ENCODE measurements at places on chromosomes 2 and 18.

- no peak for DNase-seq
Measured at GRCh38 chr2:156321243-156321904, 11.1 kb downstream of the NR4A2 start.

DNA sequence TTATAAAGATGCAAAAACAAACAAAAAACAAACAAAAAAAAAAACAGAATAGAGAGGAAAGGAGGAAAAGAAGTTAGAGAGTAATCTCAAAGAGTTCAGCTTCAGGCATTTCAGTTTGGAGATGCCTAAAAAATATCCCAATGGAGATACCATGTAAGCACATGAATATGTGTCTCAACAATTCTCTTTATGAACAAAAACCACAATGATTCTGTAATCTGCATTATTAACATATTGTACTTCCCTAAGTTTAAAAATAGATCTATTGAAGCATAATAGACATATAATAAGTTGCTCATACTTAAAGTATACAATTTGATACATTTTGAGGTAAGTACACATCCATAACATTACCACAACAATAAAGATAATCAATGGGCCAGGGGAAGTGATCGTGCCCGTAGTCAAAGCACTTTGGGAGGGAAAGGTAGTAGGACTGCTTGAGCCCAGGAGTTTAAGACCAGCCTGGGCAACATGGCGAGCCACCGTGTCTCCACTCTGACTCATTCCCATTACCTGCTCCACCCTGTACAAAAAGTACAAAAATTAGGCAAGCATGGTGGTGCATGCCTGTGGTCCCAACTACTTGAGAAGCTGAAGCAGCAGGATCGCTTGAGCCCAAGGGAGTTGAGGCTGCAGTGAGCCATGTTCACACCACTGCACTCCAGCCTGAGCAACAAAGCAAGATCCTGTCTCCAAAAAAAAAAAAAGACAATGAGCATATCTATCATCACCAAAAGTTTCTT lies 158.9 kb downstream of the ATAD2B start:
- no peak for DNase-seq

GRCh38 chr2:34254272-34254878 lies 655.3 kb upstream of the FAM98A start:
- DNase-seq, result no peak

GRCh38 chr2:216109962-216110614 lies 940 bp downstream of the XRCC5 start:
- no peak for DNase-seq

DNA sequence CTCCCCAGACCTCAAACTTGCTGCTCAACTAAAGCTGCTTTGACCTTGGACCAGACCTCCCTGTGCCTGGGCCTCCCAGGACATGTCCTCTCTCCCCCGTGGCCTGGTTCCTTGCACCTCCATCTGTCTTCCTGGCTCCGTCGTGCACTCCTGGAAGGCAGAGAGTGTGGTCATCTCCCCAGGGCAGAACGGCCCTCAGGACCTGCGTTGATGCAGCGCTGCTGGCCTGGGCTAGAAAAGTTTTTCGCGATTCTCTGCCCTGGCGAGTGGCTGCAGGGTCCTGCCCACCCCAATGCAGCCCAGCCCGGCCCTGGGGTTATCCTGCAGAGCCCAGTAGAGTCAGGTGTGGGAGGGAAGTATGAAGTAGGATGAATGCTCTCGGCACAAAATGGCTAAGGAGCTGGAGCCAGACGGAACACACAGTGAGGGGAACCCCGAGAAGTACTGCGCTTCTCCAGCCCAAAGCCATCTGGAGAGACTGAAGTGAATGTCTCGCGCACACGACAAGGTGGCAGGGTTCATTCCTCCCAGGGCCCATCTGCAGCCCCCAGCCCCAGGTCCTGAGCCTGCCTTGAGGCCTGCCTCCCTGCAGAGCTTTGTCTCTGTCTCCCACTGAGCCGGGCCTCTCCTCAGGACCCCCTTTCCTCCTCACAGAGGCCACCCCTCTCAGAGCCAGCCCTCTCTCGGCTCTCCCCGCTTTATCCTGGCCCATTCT lies 41.7 kb downstream of the ATOH8 start:
- no peak for DNase-seq

GRCh38 chr2:99854236-99854852 lies 288.0 kb downstream of the AFF3 start:
- no peak for DNase-seq

DNA sequence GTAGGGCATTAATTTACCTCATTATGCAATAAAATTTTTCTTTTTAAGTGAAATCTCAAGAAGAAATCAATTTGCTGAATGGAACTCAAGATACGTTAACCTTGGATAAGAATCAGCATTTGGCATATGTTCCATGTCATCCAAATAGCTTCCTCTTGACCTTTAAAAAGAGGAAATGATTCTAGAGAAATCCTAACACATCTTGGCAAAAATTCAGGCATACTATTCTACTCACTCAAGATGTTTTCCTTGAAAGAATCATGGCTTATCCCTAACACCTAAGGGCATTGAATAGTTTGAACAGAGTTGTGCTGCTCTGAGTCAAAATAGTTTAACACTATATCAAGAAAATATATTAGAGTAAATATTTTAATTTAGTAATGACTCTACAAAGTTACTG lies 678.0 kb downstream of the EPHA4 start:
- DNase-seq, result no peak

GRCh38 chr2:103010751-103011150 lies 248.9 kb downstream of the TMEM182 start:
- no peak for DNase-seq

DNA sequence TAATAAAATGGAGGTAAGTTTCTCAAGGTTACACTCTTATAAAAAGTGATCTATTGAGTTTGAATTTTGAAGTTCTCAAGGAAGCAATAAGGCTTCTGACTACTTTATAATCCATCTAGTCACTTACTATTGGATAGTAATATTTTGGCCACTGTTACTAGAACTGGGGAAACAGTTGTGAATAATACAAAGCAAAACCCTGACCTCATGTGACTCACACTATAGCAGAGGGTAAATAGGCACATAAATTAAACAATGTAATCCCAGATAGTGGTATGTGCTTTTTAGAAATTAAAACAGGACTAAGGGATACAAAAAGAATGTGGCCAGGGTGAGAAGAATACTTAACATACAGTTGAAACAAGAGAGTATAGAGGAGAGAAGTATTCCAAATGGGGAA lies 78.6 kb downstream of the CALCRL start:
- no peak for DNase-seq

GRCh38 chr2:168139852-168140251 lies 107.5 kb downstream of the STK39 start:
- no peak for DNase-seq

- no peak for DNase-seq
Measured at GRCh38 chr2:3025984-3026383, 351.6 kb downstream of the EIPR1 start.

DNA sequence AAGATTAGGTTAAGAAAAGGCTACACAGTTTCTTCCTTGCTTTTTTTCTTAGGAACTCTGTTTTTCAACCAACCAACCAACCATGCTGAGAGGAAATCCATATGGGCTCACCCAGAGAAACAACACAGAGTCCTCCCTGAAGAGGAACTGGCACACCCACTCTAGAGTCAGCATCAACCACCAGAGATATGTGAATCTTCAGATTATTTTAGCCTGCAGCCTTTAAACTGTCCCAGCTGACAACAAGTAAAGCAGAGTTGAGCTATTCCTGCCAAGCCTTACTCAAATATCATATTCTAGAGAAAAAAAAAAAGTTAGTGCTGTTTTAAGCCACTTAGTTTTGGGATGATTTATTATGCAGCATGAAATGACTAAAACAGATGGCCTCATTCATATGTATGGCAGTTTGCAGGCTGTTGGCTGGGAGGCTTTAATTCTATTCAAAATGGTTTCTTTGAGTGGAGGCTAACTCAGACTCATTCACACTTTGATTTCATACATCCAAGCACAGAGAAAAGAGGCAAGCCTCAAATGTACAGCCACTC lies 1637.7 kb upstream of the LRRTM1 start:
- no peak for DNase-seq

- DNase-seq, result no peak
Measured at GRCh38 chr2:53727921-53728320, 39.7 kb upstream of the CHAC2 start.

DNA sequence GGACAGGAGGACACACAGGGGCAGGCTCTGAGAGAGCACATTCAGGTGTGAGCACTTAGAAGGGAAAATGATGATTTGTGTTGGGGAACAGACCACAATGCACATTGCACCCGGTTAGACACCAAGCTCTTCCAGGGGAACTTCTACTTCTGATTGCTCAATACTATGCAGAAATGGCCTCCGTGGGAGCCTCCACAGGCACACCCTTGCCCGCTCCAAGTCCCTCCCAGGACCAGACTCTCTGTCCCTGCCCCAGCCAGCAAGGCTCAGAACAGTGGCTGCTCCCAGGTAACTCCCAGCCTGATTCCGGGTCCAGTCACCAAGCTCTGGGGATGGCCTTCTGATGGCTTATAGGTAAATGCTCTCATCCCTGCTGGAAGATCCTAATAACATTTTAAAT lies 56.2 kb downstream of the BCL2L11 start:
- DNase-seq, result no peak

DNA sequence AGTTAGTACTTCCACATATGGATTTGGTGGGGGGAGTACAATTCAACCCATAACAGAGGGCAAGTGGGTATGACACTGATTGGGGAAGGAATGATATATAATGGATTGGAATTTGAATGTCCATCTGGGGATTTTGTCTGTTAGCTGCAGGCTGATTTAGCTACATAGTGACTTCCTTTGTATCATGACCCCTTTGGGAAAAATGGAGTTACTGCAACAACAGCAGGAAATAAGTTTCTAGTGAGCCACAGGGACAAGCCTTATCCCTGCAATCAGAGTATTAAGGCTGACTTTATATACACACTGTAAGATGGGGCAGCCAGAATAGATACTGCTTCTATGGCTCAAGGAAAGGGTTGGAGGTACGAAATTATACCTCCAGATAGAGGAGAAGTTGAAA lies 404.4 kb upstream of the MEIS1 start:
- DNase-seq, result no peak

DNA sequence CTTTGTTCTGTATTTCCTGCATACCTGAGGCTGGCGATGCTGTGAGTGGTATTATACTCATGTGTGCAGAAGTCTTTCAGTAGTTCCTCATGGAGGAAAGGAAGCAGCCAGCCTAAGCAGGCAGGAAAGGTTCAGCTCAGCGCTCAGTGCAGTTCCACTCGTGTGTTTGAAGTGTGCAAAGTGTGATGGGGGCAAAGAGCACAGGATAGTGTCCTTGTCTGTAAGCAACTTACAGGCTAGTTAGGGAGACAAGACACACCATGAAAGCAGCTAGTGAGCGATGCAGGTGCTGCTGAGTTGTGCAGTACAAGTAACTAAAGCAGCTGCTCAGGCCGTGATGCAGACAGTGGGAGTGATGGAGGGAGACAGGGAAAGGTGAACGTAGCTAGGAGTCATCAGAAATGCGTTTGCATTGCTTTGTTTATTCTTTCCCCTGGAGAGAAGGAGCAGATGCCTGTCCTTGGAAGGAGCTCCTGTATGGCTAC lies 146.2 kb downstream of the LDLRAD4 start:
- no peak for DNase-seq

DNA sequence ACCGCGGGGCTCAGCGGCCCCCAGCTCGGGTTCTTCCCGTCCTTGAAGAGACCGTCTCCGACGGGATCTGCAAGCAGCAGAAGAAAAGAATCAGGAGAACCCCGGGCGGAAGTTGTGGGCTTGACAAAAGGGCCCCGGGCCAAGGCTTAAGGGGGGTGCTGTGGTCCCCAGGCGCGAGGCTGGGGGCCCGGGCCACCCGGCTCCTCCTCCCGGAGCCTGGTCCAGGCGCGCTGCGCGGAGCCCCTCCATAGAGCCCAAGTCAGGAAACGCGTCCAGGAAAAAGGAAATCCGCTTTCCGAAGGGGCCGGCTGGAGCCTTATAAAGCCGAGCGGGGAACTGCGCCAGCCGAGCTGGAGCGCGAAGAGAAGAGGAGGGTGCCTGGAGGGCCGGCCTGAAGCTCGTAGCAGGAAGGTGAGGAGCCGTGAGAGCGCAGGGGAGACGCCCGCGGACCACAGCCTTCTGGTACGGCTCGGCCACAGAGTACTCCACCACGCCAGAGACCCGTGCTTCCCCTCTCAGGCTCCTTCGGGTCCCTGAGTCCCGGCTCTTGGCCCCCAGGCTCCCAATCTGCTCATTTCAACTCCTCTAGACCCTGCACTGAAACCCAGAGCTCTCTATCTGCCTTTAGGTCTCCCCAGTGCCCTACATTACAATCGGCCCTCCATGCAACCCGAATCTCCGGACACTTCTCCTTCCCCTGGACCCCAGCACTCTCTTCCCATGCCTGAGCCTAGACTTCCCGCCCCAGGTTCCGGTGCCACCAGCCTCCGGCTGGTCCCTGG lies 554 bp downstream of the FEV start:
- no peak for DNase-seq

DNA sequence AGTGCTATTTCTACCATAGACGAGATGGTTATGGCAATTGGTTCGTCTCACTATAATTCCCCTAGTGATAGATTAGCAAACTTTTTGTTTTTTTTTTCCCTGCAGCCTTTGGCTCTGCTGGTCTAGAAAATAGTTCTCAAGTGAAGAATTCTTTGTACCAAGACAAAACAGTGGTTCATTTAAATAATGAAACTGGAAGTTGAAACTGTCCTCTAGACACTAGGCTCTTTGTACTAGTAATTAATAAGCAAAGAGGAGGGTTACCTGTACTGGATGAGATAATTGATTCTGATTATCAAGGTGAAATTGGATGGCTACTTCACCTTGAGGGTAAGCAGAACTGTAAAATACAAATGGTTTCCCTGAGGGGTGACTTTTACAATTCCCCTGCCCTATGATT lies 156.9 kb upstream of the DCC start:
- no peak for DNase-seq

GRCh38 chr2:240922982-240923537 lies 16.9 kb downstream of the CROCC2 start:
- no peak for DNase-seq

GRCh38 chr2:152617456-152618192 lies 99.6 kb downstream of the PRPF40A start:
- DNase-seq, result no peak

GRCh38 chr2:9736021-9736420 lies 105.2 kb upstream of the YWHAQ start:
- DNase-seq, result no peak

GRCh38 chr2:175964195-175964594 lies 37.9 kb downstream of the LNPK start:
- no peak for DNase-seq

- DNase-seq, result no peak
Measured at GRCh38 chr2:218853766-218854165, 5.8 kb upstream of the WNT6 start.

GRCh38 chr2:11984316-11985158 lies 238.1 kb downstream of the LPIN1 start:
- no peak for DNase-seq

DNA sequence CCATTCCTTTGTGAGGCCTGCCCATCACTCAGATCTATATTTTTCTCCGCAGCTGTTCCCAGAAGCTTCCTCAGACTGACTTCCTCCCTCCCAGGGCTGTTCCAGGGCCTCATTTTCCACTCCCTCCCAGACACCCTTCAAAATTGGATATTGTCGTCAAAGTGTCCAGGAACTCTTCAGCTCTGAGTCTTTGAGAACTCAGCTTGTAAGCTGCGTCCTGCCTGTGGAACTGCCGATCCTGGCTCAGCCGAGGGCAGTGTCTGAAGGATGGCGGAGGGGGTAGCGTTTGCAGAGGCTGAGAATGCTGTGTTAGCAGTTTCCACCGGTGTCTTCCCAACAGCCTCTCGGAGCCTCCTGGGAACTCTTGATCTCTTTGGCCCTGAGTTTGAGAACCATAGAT lies 27.1 kb downstream of the NCK2 start:
- no peak for DNase-seq

GRCh38 chr2:41932241-41933045 lies 115.4 kb upstream of the PKDCC start:
- no peak for DNase-seq

GRCh38 chr2:24859968-24860600 lies 60.0 kb downstream of the ADCY3 start:
- DNase-seq, result no peak
